ENCODE measurements at places on chromosomes 2 and 18.

- DNase-seq: no peak
Measured at GRCh38 chr2:203685081-203685621, 21.3 kb upstream of the CD28 start.

- no peak for DNase-seq
Measured at GRCh38 chr18:62814132-62814759, 98.9 kb downstream of the PHLPP1 start.

- DNase-seq: no peak
Measured at GRCh38 chr2:236687296-236687965, 117.8 kb downstream of the ACKR3 start.

DNA sequence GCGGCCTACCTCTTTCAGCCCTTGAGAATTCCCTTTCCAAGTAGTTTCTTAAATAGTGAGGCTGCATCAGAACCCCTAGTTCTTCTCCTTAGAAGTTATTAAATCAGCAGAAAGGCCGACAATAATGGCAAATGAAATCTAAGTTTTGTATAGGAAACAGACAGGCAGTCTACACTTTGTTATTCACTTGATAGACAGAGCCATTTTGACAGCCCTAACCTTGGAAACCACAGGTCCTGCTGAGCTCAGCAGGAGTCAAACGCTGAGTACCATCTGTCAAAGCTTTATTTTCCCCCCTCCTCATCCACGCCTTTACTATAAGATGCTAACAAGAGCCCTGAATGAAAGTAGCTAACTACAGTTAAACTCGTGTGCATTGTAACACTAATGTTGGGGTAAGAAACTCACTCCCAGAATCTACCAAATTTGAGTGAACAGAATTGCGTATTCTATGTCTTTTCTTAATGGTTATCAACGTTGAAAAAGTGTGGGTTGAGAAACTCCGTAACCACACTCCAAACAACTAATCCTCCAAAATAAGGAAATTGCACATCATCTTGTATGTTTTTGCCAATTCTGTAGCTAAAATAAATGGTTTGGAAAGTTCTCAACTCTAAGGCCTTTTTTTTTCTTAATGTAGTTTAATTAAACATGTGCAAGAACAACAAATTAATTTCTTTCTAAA is 90.6 kb upstream of the EFEMP1 start:
- no peak for DNase-seq

GRCh38 chr2:10524851-10525572 is 76.9 kb upstream of the ODC1 start:
- DNase-seq: no peak

DNA sequence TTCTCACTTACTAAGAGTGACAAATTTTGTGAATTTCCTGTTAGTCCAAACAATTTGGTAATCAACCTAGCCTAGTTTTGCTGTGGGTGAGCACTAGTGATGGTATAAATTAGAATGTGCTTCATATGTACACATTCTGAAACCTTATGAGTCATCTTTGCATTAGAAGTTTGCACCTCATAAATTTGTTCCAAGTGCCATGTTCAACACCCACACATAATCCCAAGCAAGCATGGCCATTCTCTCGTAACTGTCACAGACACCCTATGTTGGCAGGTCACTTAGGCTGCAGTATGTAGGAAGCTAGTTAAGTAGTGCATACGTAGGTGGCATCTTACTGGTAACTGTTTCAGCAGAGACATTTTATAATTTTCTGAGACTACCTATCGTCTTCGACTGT is 46.9 kb downstream of the NAB1 start:
- DNase-seq: peak; percentile 17

GRCh38 chr2:100853909-100854810 is 34.2 kb downstream of the NPAS2 start:
- no peak for DNase-seq

- no peak for DNase-seq
Measured at GRCh38 chr2:12615509-12615908, 101.2 kb upstream of the TRIB2 start.

GRCh38 chr2:45896311-45896710 is 244.8 kb downstream of the PRKCE start:
- no peak for DNase-seq

DNA sequence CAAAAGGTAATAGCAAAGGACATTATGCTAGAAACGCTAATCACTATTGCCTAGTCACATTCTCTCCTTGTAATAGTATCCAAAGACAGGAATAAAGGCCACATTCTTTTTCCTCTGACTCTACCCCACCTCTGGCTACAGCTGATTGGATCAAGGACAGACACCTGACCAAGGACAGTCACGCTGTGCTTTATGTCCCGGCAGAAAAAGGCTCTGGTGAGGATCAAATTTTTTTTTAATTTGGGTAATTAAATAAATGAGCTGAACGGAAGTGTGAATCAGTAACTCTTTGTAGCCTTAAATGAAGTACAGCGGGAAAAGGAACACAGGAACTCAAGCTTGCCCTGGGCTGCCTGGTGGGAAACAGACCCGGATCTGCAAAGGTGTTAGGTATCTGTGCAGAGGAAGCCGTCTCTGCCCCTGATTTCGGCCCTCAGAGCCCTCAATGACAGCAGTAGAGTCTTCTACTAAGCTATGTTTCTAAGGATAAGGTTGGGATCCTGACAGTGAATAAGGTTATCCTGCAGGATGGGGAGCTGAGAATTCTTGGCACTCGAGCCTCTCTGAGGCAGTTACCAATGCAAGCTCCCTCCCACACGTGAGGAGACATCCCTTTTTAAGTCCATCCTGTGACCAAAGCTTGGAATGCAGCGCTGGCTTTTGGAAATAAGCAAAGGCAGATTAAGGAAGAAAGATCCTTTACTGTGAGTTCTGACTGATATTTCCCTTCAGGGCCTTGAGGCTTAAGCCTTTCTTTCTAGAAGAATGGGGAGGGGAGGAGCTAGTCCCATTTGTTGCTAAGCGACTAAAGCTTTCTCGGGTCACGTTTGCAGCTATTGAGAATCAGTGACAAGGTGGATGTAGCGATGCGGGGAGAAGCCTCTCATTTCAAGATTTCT is 37.8 kb upstream of the IKZF2 start:
- DNase-seq: no peak
